ENCODE measurements at places on chromosomes 1 and 21.

GRCh38 chr1:12034381-12034801 is 15.1 kb downstream of the MIIP start:
- DNase-seq: no peak

- no peak for DNase-seq
Observed at GRCh38 chr21:45385549-45386050, 19.4 kb upstream of the COL18A1 start.

GRCh38 chr1:41812051-41812450 is 106.7 kb downstream of the HIVEP3 start:
- no peak for DNase-seq

- no peak for DNase-seq
Observed at GRCh38 chr1:184775329-184775728, 20.7 kb upstream of the EDEM3 start.

GRCh38 chr21:26112127-26112742 is 58.3 kb downstream of the APP start:
- no peak for DNase-seq

GRCh38 chr21:38938769-38939168 is 133.0 kb downstream of the ETS2 start:
- DNase-seq: no peak

DNA sequence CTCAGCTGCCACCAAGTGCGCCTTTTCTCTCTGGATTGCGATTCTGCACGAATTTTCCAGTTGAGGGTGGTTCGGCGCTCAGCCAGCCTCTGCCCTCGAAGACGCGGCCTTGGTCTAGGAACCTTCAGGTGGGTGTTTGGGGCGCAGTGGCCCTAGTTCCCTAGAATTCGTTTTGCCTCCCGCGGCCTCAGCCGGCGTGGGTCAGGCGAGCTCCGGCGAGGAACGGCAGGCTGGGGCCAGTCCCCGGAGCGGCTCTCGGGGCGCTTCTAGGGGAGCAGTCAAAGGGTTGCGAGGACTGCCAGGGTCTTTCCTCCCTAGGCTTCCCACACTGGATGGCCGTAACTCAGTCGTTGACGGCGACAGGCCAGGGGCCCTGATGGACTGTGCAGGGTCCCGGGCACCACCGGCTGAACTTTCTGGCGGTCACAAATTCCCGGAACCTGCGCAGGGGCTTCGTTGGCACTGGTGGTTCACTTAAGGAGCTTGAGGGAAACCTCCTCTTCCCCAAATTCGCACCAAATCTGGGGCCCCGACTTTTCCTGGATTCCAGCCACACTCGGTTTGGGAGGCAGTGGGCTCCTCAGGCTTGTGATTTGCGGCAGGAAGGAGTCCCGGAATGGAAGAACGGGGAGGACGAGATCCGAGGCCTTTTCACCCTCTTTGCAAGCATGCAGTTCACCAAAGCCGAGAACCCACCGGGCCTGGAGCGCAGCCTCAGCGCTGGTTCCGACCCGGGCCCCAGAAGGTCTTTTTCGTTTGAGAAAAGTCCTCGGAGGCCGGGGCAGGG is 1.2 kb downstream of the DMBX1 start:
- no peak for DNase-seq

DNA sequence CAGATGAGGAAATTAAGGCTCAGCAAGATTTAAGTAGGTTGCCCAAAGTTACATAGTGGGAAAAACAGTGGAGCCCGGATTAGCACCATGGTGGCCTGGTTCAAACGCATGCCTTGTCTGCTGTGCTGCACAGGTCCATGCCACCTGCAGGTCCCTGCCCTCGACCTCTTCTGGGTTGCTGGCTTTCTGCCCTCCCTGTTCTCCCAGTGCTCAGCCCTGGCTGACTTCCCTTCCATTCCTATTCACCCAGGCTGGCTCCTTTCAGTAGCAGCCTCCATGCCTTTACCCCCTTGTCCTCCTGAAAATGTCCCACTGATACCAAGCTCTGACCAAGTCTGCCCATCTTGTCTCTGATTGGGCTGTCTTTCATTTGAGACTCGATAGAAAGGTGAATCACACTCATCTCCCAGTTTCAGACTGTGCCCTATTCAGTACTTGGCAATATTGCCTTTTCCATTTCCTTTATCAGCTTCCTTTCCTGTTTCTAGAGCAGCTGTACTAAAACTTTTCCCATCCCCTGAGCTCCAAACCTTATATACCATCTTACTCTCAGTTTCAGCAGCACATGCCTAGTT is 75.8 kb downstream of the ST3GAL3 start:
- no peak for DNase-seq

GRCh38 chr1:30250338-30250983 is 472.9 kb downstream of the MATN1 start:
- no peak for DNase-seq

- DNase-seq: no peak
Observed at GRCh38 chr1:24905979-24906720, 23.9 kb downstream of the RUNX3 start.

DNA sequence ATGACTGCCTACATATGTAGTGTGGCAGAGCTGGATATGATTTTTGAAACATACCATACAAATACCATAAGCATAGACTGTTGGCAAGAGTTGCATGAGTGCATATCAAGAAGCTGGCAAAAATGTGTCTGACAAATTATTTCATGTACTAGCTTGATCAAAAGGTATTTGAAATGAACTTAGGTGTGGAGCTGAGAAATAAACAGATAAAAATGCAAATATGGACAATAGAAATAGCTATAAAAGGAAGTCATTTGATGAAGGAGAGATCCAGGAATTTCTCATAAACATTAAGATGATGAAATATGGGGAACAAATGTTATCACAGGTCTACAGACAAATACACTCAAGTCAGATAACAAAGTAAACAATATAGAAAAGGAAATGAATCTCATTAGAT is 609.1 kb downstream of the PTPRC start:
- no peak for DNase-seq
